Stimulated activated CD4-positive, alpha-beta T cell treated with anti-CD3 and anti-CD28 coated beads, Interleukin-12 subunit alpha, Interleukin-12 subunit beta, amount 100 ng/mL, for 4 hours (primary cell): ENCODE measurements at places on chromosomes 6 and 20.

GRCh38 chr20:33400812-33401183 lies 521 bp downstream of the CDK5RAP1 start:
- DNase-seq: no peak

DNA sequence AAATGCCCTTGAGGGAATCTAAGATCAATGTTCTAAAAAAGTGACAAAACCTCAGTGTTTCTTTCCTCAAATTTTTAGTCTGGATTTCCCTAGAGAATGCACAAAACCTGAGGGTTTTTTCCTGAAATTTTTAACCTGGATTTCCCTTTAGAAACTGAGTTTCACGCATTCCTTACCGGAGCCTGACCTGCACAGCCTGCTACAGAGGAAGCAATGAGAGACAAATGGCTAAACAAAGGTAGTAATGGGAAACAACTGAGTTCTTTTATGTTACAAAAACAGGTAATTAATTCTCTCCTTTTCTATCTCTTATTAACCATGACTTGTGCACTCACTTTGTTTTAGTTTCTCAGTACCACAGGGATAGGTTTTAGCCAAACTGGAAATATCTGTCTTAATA lies 281.7 kb upstream of the NT5E start:
- DNase-seq: no peak

- DNase-seq: no peak
Observed at GRCh38 chr20:8912096-8912495, 156.8 kb upstream of the PLCB4 start.

DNA sequence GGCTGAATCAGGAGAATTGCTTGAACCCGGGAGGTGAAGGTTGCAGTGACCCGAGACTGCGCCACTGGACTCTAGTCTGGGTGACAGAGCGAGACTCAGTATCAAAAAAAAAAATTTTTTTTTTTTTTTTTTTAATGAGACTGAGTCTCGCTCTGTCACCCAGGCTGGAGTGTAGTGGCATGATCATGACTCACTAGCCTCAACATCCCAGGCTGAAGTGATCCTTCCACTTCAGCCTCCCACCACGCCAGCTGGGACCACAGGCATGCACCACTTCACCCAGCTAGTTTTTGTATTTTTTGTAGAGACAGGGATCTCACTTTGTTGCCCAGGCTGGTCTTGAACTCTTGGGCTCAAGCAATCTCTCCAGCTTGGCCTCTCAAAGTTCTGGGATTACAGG lies 53.3 kb downstream of the MYO6 start:
- DNase-seq: no peak

DNA sequence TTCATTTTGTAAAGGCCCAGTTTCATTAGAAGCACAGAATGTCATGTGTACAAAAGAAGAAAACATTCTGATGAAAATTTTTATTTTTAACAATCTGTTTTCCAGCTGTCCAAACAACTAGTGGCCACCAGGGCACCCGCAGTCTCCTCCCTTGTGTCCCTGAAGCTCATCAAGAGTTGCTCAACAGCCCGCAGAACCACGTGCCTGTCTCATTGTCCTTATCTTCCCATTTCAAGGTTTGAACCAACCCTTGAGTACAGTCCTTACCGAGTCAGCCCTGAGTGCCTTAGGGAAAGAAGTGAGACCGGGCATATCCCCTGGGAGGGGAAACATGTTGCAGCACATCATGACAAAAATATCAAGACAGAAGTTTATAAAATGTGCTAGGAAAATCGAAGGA lies 15.9 kb upstream of the ZNF133 start:
- DNase-seq: no peak
